ENCODE measurements at places on chromosomes 6 and 20.

GRCh38 chr20:47343007-47343472, 13.5 kb downstream of the ZMYND8 start:
- no peak for DNase-seq

- DNase-seq: peak; percentile 9
Measured at GRCh38 chr6:30100585-30101443, 12.1 kb downstream of the TRIM31 start.

DNA sequence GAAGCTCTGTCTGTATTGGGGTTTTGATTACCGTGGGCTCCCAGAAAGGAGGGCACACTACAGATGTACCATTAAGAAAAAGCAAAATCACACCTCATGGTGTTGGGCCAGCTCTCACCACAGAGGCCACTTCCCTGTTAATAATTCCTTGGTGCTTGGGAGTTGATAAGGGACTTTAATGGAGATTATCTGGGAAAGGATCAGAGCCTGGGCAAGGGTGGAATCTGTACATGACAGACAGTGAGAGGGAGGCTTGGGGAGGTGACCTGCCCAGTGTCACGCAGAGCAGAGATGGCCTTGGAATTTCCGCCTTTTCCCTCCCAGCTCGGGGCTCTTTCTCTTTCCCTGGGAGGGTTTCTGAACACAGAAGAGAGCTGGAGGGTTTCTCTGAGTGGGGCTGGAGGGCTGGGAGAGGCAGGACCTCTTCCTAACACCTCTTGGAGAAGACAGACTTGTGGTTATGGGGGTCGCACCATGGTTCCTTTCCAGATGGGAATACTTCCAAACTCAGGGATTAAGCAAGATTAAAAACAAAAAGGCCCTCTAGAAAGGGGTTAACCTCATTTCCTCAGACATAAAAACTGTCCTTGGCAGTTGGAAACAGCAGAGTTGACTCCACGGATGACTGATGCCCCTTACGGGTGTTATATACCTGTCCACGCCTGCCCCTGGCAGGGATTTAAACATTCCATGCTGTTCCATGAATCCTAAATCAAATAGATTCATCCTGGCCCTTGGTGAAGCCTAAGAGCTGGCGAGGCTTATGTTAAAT, 16.8 kb upstream of the KCNK16 start:
- no peak for DNase-seq

DNA sequence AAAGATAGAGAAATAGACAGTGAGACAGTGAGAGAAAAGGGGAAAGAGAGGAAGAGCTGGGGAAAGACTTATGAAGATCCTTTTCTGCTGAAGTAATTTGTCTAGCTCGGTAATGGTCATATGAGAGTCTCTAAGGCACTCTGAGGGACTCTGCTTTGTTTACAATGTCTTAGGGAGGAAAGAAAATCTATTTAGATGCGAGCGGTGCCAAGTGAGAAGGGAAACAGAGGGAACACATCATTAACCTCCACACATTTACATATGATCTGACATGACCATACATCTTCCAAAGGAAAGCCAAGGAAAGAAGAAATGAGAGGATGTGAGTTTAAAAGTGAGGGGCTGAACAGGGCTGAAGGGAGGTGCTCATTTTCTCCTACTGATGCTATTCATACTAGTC, 862.3 kb upstream of the CITED2 start:
- no peak for DNase-seq

- peak; percentile 26 for DNase-seq
Measured at GRCh38 chr6:138404666-138405337, 779 bp downstream of the HEBP2 start.

GRCh38 chr6:43544461-43544860, 27.6 kb downstream of the POLR1C start:
- DNase-seq: no peak

DNA sequence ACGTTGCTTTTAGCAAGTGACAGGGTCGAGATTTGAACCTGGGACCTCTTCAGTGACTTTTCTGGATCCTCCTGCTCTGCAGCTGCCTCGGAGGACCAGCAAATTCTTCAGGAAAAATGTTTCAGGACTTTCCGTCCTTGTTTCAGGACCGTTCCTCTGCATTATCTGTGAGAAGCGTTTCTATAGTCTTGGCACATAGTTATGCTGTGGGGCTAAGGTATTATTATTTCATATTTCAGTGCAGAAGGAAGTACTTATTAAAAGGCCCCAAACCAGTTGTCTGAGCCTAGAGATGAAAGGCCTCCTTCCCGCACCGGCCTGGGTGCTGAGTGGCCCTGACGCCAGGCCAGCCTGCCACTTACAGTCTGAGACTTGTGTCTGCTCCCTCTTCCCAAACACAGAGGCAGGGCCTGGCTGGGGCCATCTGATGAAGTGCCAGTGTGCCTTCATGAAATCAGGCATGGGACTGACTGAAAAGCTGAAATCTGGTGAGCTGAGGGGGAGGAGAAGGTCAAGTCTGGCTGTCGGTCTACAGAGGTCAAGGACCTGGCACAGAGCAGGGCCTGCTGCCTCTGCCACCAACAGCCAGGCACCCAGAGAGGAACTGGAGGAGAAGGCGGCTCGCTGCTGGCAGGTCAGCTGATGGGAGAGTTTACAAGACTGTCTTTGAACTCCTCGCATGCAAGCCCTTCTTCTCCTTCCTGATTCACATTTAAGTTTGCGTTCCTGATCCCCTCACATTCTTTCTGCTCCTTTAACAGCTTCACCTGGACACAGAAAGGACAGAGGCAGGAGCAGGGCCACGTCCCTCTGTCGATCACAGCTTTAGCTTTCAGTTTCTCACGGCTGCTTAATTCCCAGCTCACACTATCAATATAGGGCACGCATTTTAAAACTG, 8.9 kb upstream of the QKI start:
- DNase-seq: no peak

DNA sequence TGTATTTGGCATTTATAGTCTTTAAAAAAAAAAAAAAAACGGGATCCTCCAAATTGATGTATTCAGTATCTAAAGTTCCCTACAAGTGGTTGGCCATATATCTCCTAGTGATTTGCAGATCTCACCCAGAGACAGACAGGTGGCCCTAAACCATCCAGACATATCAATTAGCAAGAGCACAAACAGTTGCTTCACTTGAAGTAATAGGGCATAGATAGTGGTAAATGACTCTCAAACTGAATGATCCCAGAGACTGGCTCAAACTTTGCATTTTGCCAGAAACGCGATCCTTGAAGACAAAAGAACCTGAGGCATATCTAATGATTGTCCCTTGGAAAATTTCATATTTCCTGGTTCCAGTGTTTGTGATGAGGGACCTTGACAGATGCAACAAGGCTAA, 54.6 kb downstream of the HMGCLL1 start:
- no peak for DNase-seq

- no peak for DNase-seq
Measured at GRCh38 chr6:54541541-54541940, 233.3 kb downstream of the TINAG start.

GRCh38 chr6:3997177-3997770, 81.7 kb downstream of the FAM217A start:
- DNase-seq: no peak

DNA sequence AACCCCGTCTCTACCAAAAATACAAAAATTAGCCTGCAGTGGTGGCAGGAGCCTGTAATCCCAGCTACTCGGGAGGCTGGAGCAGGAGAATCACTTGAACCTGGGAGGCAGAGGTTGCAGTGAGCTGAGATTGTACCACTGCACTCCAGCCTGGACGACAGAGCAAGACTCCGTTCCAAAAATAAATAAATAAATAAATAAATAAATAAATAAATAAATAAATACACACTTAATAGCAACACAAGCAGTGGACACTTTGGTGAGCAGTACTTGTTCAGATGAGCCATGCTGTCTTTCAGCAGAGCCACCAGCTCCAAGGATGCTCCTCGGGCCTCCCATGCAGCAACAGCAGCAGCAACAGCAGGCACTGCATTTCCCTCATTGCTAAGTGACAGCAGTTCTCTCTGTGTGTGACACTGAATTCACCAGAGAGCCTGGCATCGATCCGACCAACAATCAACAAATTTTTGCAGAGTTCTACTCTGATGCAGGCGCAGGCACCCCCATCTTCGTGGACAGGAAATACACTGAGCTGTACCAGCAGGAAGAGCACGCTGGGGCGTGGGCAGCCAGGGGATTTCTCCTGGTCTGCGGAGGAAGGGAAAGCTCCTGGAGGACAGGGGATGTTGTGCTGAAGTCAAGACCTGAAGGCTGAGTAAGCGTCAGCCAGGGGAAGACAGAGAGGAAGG, 54.0 kb upstream of the SNX9 start:
- DNase-seq: peak; percentile 16

- no peak for DNase-seq
Measured at GRCh38 chr6:51415501-51415900, 596.8 kb downstream of the TFAP2B start.

GRCh38 chr6:157478926-157479325, 97.9 kb downstream of the ZDHHC14 start:
- no peak for DNase-seq

- no peak for DNase-seq
Measured at GRCh38 chr6:156783958-156784357, 6.8 kb downstream of the ARID1B start.

DNA sequence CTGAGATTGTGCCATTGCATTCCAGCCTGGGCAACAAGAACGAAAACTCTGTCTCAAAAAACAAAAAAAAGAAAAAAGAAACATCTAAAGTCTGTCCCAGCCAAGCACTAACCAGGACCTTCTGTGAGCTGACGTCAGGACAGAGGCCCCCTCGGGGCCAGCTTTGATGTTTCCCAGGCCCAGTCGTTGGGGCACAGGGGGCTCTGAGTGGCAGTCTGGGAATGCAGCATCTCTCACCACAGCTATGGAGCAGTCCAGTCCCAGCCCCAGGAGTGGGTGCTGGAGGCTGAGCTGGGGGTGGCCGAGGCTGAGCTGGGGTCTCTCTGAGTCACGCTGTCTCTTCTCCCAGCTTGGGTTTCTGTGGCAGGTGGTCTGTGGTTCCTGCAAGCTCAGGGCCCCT, 46.0 kb upstream of the SRF start:
- no peak for DNase-seq

- no peak for DNase-seq
Measured at GRCh38 chr6:11120271-11121005, 8.9 kb upstream of the ERVFRD-1 start.

DNA sequence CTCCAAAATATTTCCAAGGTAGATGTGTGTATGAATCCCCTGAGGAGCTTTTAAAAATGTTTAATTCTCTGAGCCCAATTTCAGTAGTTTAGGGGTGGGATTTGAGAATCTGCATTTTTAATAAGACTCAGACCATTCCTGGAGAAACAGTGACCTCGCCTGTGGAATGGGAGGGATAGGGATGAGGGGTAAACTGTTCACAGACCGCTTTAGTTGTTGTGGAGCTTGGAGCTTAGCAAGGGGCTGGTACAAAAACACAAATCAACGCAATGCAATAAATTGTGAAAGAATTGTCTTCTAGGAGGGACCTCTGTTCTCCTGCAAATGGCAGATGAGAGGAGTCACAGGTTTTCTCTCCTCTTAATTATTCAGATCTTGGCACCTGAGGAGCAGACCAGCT, 239.3 kb upstream of the SULF2 start:
- no peak for DNase-seq

- no peak for DNase-seq
Measured at GRCh38 chr6:145112711-145113148, 622.6 kb downstream of the EPM2A start.

- peak; percentile 73 for DNase-seq
Measured at GRCh38 chr6:52984247-52984646, 10.8 kb downstream of the GSTA4 start.

DNA sequence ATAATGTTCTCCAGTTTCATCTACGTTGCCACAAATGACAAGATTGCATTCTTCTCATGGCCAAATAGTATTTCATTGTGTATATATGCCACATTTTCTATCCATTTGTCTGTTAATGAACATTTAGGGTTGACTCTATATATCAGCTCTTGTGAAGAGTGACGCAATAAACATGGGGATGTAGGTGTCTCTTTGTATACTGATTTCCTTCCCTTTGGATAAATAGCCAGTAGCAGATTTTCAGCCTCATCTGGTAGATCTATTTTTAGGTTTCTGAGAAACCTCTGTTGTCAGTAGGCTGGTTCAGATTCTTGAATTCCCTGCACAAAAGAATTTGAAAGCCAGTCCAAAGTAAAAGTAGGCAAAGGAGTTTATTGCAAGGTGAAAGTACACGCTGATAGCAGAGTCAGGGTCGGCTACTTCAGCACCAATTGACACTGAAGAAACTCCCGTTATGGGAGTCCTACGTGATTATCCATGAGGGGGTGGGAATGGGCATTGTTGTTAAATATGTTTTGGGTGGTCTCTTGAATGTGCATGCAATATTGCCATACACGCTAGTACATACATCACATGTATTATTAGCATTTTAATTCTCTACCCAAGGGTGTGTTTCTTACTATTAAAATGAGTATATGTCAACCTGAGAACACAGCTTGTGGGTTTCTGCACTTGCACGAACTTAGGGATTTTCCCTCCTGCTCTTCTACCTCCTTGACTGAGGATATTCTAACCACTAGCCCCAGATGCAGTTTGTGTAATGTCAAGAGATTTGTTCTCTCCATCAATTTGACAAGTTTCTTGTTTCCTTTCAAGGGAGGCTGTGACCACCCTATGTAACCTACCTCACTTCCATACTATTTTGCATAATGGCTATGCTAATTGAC, 14.4 kb upstream of the SLC17A2 start:
- no peak for DNase-seq

DNA sequence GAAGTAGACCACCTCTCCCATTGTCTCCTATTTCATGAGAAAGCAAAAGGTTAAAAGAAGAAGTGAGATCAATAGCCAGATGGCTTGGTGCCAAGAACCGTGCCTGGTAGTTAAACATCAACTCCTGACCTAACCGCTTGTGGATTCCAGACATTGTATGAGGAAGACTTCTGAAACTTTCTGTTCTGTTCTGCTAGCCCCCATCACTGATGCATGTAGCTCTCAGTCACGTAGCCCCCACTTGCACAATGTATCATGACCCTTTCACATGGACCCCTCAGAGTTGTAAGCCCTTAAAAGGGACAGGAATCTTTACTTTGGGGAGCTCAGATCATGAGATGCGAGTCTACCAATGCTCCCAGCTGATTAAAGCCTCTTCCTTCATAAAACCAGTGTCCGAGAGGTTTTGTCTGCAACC, 301.2 kb downstream of the RNGTT start:
- DNase-seq: no peak

DNA sequence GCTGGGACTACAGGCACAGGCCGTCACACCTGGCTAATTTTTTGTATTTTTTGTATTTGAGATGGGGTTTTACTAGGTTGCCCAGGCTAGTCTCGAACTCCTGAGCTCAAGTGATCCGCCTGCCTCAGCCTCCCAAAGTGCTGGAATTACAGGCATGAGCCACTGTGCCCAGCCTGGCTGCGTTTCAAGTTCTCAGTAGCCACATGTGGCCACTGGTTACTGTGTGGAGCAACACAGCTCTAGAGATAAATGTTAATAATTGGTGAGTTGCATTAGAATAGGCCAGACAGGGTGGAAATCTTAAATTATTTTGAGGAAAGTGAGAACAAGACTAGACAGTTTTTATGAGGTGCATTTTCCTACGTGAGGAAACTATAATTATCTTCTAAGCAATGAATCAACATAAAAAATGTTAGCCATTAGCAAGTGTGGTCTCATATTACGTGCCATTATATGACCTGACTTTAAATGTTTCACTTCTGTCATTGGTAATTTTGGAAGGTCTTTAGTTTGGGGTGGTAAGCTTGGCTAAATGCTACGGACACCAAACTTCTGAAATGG, 129.6 kb downstream of the PLEKHG1 start:
- no peak for DNase-seq

- peak; percentile 84 for DNase-seq
Measured at GRCh38 chr6:90295854-90296340, 746 bp downstream of the BACH2 start.

Measured in stimulated activated naive CD4-positive, alpha-beta T cell (primary cell).